ENCODE measurements at places on chromosomes 13 and 19.

DNA sequence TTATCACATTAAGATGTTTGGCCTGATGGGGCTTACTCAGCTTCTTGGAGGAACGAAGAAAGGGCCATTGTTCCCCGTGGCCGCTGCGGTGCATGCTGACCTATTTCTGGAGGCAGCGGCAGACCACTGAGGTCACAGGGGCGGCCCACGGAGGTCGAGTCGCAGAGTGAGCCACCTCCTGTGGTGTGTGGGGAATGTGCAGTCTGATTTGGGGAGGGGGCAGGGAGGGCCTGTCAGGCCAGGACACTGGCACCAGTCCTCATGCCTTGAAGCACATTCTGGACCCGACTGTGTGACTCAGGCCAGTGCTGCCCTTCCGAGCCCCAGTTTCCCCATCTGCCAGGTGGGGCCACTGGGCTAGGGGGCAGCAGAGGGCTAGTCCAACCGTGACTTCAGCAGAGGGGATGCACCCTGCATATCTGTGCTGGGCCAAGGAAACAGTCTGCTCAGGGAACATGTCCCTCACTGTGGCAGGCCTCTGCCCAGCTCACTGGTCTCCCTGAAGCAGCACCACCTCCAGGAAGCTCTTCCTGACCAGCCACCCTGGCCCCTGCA is 6.3 kb downstream of the SLC7A10 start:
- DNase-seq: no peak

- no peak for DNase-seq
These were observed 20.3 kb upstream of the TPTE2 start for GRCh38 chr13:19581675-19582074.

DNA sequence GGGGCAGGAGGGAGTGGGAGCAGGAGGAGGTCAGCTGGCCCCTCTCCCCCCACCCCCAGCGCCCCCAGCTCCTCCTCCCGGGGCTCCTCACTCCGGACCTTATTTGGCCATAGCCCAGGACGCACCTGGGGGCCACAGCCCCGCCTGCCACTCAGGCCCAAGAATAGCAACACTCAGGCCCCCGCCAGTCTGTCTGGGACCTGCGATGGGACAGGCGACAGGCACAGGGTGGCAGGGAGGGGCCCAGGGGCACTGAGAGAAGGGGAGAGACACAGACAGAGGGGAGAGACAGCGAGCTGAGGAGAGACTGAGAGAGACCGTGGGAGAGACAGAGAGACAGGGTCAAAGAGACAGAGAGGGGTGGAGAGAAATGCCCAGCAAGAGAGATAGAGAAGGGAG is 10.2 kb downstream of the JOSD2 start:
- DNase-seq: no peak

- peak; percentile 32 for DNase-seq
These were observed 8.1 kb upstream of the SEMA6B start for GRCh38 chr19:4567584-4568071.

DNA sequence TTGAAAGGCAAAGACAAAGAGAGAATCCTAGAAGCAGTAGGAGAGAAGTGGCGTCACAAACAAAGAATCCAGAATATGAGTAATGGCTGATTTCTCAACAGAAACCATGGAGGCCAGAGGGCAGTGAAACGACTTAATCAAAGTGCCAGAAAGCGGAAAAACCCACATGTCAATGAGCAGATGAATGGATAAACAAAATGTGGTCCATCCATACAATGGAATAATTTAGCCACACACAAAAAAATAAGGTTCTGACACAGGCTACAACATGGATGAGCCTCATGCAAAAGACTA is 52.2 kb upstream of the RANBP3 start:
- no peak for DNase-seq

- DNase-seq: no peak
These were observed 36.1 kb upstream of the EIF3G start for GRCh38 chr19:10155839-10156238.

Data from stimulated activated CD4-positive, alpha-beta T cell treated with anti-CD3 and anti-CD28 coated beads, Interleukin-12 subunit alpha, Interleukin-12 subunit beta, amount 100 ng/mL, for 24 hours (primary cell).